ENCODE measurements at places on chromosomes 6 and 20.

DNA sequence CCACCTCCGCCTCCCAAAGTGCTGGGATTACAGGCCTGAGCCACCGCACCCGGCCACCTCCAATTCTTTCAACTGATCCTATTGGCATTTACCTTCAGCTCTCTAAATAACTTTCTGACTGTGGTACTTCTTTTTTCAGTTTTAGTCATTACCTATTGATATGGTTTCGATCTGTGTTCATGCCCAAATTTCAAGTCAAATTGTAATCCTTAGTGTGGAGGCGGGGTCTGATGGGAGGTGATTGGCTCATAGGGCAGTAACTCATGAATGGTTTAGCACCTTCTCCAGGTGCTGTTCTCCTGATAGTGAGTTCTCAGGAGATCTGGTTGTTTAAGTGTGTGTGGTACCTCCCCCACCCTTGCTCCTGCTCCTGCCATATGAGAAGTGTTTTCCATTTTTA lies 140.9 kb downstream of the LPA start:
- no peak for DNase-seq

GRCh38 chr6:90101403-90101802 lies 195.2 kb downstream of the BACH2 start:
- no peak for DNase-seq

- peak; percentile 53 for DNase-seq
Observed at GRCh38 chr20:62156592-62157386, 13.2 kb downstream of the SS18L1 start.

GRCh38 chr20:8492173-8492572 lies 360.1 kb downstream of the PLCB1 start:
- DNase-seq: no peak

- no peak for DNase-seq
Observed at GRCh38 chr6:34462551-34462971, 3.3 kb upstream of the PACSIN1 start.

- no peak for DNase-seq
Observed at GRCh38 chr20:1296922-1297321, 30.8 kb downstream of the SNPH start.

All from activated T-helper 1 cell treated with Interleukin-2 at 50 U/mL for 16 hours (primary cell).